ENCODE measurements at places on chromosomes 11 and 22. TPM values are rescaled to one million over a fixed set of nuclear protein-coding genes. Genes with fewer than 3 reads are reported as not detected.

The VWA5A gene
- total RNA-seq, result 6.3 TPM

GRCh38 chr22:32994041-32994830 is 63.9 kb downstream of the SYN3 start:
- no peak for ATAC-seq

DNA sequence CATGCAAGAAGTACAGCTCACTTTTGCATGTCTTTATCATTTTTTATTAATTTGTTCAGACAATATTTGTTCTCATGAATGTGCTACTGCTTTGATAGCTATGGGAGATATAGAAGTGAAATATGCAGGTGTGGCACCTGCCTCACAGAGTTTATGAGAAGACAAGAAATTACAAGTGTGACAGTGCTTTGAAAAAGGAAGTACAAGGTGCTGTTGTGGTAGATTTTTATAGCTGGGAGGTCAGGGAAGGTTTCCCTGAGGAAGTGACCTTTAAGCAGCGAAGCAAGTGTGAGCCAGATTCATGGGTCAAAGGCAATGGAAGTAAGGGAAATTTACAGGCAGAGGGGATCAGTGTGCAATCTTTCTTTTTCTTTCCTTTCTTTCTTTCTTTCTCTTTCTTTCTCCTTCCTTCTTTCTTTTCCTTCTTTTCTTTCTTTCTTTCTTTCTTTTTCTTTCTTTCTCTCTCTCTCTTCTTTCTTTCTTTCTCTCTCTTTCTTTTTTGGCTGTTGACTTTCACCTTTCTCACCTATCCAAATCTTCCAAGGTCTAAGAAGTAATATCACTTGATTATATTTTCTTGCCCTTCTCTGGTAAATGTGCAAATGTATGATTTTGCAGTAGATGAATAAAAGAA is 6.4 kb upstream of the BMAL1 start:
- ATAC-seq, result no peak

GRCh38 chr22:38868286-38868721 is 3.7 kb downstream of the CBX6 start:
- no peak for ATAC-seq

All from activated T-helper 17 cell treated with anti-CD3 and anti-CD28 coated beads, Interleukin-2, amount 50 U/mL, for 72 hours (primary cell).